AG09319 (cell line): ENCODE measurements at places on chromosomes 1 and 21.

DNA sequence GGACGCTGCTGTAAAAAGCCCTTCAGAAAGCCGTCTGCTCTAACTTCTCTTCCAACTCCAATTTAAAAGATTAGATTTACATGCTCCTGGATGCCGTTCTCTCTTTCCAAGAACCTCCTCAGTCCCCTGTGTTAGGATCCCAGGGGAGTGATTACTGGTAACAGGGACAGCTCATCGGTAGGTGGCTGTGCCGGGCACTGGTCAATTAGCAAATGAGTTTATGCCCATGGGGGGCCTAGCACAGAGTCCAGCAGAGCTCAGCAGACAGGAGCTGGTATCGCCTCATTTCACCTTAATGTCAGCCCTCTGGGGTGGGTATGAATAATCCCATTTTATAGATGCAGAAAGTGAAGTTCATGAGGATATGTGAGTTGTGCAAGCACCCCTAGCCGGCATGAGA, 191.9 kb downstream of the GRIK3 start:
- no peak for DNase-seq

DNA sequence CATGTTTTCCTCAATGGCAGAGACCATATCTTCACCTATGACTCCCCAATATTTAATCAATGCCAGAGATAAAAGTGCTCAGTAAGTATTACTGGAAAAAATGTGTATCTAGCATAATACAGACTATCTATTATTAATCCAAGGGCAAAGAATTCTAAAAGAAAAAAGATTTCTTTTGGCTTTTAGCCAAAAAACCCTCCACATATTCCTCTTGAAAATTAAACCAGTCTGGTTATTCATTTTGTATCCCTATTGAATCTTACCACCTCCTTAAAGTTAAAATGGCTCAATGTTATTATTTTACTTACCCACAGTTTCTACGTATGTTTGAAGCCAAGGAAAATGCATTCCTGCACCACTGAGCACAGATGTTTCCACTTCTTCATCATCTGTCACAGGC, 1.6 kb downstream of the TAF1A start:
- no peak for DNase-seq

DNA sequence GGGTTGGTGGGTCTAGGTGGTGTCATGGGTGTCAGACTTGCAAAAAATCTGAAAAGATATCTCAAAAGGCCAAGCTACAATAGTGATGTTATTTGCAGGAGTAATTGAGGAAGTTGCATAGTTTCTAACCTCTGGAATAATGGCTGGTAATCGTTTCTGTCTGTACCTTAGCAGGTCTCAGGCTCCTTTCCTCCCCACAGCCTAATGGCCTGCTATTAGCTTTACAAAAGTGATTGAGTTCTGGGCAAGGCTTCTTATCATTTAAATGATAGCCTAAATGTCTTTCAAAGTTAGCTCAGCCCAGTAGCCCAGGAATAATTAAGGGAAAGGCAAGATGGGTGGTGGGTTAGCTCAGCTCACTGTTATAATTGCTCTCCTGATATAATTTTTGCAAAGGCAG, 37.7 kb upstream of the IGSF5 start:
- no peak for DNase-seq

- DNase-seq: no peak
Measured at GRCh38 chr1:25700144-25700523, 83.5 kb downstream of the MAN1C1 start.

- DNase-seq: no peak
Measured at GRCh38 chr1:204803607-204804006, 67.1 kb upstream of the NFASC start.

GRCh38 chr1:2307972-2308371, 79.9 kb downstream of the SKI start:
- no peak for DNase-seq

- DNase-seq: no peak
Measured at GRCh38 chr1:180905927-180906326, 6.8 kb upstream of the KIAA1614 start.

DNA sequence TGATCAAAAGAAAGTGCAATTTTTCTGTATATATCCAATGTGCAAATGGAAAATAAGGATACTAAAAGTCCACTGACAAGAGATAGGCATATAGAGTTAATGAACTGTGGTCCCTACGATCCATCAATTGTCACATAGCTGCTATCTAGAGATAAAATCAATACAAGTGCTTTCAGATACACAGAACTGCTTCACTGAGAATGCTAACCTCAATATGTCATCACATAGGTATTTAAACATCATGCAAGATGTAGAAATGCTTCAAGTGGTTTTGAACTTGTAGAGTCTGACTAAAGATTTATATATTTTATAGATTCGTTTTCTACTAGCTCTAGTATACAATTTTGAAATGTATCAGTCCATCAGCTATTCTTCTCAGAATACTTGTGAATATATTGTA, 1604.7 kb downstream of the PLA2G4A start:
- no peak for DNase-seq

DNA sequence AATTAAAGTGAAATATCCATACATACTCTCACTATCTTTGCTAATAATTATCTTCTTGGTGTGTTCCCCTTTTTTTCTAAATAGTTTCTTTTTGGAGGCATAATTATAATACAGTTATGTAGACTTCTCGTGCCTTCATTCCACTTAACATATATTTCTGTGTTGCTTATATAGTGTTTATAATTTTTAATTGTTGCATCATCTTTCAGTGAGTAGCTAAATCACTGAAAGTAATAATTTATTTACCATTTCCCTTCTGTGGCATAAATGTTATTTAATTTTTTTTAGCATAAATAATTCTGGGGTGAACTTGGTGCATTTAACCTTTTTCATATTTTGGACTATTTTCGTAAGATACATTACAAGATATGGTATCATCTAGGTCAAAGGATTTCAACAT, 38.3 kb downstream of the SMAP2 start:
- no peak for DNase-seq

GRCh38 chr1:154492115-154492514, 9.9 kb upstream of the TDRD10 start:
- no peak for DNase-seq

- no peak for DNase-seq
Measured at GRCh38 chr1:235607284-235607683, 42.3 kb downstream of the GNG4 start.

DNA sequence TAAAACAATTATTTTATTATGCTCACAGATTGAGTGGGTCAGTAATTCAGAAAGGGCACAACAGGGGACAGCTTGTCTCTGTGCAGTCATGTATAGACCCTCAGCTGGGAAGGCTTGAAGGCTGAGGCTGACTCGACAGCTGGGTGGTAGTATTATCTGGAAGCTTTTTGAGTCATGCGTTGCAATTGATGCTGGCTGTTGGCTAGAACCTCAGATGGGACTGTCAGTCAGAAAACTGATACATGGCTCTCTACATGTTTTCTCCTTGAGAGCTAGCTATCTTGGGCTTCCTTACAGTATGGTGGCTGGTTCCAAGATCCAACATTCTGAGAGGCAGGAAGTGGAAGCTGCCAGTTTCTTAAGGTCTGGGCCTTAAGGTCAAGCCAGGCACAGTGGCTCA, 61.5 kb upstream of the SELENON start:
- no peak for DNase-seq

- DNase-seq: no peak
Measured at GRCh38 chr1:232966663-232967062, 16.3 kb downstream of the NTPCR start.
